ENCODE measurements at places on chromosomes 4 and X.
A peak's percentile ranks its signal among the peaks of the same experiment; 100 is the strongest.

GRCh38 chr4:151340751-151341385 lies 15.5 kb upstream of the SH3D19 start:
- no peak for DNase-seq

GRCh38 chr4:68599150-68599549 lies 23.0 kb upstream of the UGT2B17 start:
- DNase-seq = no peak

DNA sequence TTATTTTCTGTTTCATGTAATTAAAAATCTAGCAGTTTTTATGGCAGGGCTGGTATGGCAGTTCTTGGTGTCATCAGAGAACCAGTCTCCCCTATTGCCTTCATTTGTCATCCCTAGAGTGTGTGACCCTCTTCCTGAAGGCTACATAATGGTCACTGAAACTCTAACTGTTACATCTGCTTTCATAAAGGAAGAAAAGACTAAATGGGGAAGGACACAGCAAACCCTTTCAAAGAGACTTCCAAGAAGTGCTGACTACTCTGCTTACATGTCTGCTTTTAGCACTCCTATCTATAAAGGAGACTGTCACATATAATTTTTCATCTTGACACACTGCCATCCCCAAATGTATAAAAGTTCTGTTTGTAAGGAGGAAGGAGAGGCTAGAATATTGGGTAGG lies 105.9 kb upstream of the DIAPH2 start:
- peak; percentile 28 for DNase-seq

DNA sequence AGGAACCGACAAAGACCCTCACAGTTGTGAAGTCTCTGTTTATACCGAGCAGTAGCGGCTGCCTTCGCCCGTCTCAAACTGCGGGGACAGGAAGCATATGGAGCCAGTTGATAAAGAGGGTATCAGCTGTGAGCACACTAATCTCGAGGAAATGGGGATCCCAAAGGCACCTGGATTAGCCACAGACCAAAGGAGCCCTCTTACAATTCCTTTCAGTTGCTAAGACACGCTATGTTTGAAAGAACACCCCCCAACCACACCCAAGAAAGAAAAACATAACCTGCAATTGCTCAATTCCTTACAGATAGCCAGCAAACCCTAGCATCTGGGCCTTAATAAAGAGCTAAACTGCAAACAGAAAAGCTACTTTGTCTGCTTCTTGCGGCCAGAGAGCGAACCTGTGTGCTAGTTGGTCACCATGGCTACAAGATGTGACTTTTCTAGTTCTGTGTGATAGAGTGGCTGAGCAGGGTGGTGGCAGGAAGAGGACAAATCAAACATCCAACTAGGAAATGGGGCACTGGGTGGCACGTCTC lies 23.3 kb upstream of the CHRNA9 start:
- DNase-seq = no peak

- no peak for DNase-seq
These were observed 110.1 kb downstream of the GBA3 start for GRCh38 chr4:22802876-22803275.

GRCh38 chr4:159163521-159163920 lies 60.6 kb downstream of the RAPGEF2 start:
- DNase-seq = no peak

GRCh38 chr4:112526061-112526460 lies 10.1 kb upstream of the NEUROG2 start:
- DNase-seq = no peak

GRCh38 chrX:153731117-153731844 lies 6.6 kb downstream of the ABCD1 start:
- DNase-seq = peak; percentile 66

GRCh38 chr4:37970702-37971101 lies 10.5 kb downstream of the PTTG2 start:
- DNase-seq = peak; percentile 74

DNA sequence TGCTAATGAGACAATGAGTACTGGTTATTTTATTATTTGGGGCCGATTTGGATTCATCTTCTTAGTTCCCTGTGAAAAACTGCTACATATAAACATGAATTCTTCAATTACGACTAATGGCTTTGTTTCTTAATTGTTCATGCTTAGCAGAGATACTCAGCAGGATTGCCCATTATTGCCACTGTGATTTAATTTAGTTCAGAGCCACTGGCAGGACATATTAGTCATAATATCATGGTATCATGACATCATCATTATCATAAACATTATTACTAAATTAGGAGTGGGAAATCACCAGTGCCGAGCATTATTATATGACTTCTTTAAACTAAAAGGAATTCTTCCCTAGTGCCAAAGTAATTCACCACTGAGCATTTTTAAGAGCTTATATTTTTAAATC lies 201.4 kb downstream of the SPOCK3 start:
- DNase-seq = peak; percentile 16

DNA sequence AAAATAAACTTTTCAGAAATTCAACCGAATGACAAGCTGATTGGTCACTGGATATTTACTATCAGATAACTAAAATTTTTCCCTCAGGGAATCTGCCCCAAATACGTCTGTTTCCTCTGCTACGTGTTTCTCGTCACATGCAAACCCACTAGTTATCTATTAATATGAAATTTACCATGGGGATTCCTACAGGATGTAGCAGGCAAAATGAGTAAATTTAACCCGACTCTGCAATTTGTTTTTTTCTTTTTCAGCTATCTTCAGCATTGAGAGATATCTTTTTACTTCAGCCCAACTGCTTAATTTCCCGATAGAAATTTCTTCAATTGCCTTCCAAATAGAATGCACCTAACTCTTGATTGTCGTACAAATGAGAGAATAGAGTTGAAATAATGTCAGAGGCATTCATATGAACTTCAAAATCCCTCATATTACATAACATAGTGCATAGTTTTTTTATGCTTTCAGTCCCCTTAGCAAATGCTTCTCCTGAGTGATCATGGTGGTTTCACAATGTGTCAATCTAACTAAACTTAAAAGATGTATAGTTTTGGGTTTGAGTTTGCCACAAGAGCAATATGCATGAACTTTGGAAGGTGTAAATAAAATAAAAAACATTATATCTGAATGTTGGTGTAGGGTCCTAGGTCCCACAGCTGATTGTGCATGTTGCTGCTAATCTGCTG lies 913.1 kb upstream of the GRIA3 start:
- DNase-seq = no peak

DNA sequence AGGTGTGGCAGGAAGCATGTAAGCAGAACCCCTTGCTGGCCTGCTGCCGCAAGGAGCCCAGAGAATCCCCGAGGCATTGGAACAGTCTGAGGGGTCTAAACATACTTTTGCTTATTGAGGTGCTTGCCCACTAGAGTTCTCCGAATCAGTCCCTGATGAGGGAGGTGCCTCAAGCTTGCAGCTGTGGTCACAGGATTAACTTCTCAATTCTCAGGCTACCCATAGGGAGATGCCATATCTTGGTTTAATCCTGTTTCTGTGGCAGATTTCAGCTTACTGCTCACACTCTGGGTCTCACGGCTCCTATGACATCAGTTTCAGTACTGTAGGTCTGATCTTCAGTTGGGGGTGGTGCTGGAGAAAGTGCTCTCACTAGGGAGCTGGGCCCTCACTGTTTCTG lies 39.9 kb downstream of the CCNG2 start:
- DNase-seq = peak; percentile 47

- DNase-seq = no peak
These were observed 27.7 kb upstream of the PDE5A start for GRCh38 chr4:119656342-119656741.

- DNase-seq = no peak
These were observed 703 bp downstream of the KCNIP4 start for GRCh38 chr4:21947791-21948346.

DNA sequence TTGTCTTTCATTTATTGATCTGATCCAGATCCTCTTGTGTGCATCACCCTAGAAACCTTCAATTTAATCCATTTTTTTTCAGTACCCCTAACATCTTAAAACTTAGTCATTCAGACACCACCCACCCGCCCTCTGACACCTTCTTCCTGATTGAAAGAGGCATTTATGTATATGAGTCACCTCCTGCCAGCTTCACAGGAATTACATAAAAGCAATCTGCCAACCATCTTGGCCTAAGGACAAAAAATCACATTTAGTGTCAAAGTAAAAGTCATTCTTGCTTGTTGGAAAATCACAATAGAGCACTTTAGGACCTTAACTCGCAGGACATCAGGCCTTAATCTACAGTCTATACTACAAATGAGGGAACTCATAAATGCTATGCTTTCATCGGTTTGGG lies 52.1 kb downstream of the NDST3 start:
- DNase-seq = no peak

- DNase-seq = no peak
These were observed 131.8 kb downstream of the SCFD2 start for GRCh38 chr4:53234111-53234510.

- no peak for DNase-seq
These were observed 2.0 kb upstream of the ADH7 start for GRCh38 chr4:99436976-99437722.

GRCh38 chr4:183200453-183200852 lies 101.4 kb downstream of the WWC2 start:
- no peak for DNase-seq

DNA sequence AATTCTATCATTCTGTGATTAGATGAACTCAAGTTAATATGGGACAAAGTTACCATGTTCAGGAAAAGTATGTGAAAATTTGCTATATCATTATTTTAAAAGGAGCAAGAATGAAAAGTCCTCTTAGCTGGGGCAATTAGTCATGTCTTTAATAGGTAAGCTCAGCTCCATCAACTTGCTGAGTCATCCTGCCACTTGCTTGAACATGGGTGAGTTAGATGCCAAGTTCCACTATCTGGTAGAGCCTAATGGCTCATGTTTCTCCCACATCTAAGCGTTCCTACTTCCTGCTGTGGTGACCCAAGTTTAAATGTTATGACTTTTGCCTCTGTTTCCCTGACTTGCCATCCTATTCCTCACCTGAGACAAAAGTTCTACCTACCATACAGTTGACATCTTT lies 276.8 kb downstream of the ZNF674 start:
- peak; percentile 7 for DNase-seq

GRCh38 chr4:82515705-82516104 lies 46.1 kb downstream of the TMEM150C start:
- DNase-seq = no peak

GRCh38 chr4:100641336-100641735 lies 123.5 kb upstream of the EMCN start:
- no peak for DNase-seq

GRCh38 chr4:123524958-123525628 lies 128.5 kb downstream of the SPRY1 start:
- no peak for DNase-seq

GRCh38 chrX:154748712-154749339 lies 2.1 kb downstream of the GAB3 start:
- peak; percentile 79 for DNase-seq

DNA sequence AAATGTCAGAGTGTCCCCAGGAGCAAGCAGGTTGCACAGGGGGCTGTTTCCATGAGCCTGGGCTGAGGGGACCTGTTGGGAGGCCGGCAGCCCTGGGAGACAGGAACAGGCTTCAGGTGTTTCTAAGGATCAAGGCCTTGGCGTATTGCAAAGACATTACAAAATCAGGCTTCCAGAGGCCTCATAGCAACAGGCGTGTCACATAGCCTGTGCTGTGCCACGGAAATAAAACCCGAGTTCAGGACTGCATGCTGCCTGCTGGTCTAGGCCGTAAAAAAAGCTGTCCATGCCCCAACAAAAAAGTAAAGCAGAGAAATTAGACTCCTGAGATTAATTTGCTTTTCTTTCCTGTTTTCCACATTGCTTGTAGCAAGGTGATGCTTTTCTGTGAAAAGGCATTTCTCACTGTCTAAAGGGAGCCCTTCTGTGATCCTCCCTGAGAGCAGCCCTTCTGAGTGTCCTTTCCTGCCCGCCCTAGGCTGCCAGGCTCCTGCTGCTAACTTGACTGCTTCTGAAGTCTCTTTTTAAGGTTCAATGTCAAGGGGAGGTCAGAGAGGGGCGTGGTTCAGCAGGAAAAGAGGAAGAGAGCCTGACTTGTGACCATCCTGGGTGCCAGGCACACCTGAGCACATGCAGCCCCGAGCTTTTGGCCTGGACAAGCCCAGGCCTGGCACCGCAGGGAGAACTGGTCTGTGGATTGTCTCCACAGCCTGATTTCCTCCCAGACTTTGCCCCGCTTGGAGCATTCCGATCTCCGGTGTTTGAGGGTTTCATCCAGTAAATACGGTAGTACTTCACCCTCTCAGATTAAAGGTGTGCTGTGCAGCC lies 21.3 kb downstream of the SHROOM2 start:
- no peak for DNase-seq

DNA sequence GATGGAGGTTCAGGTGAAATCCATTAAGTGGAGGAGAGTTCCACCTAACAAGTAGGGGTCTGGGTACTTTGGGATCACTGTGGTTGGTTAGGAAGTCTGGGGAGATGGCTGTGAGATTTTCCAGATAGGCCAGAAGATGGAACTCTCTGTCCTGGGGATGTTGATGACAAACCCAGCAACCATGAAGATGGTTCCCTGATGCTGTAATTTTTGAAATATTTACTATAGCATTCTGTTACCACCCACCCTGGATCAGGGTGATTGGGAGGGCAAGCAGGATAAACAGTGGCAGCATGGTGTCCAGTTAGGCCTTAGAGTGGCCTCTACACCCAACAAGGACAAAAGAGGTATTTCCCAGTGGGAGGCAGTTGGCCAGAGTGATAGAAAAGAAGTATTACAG lies 15.9 kb upstream of the NELFA start:
- no peak for DNase-seq

- DNase-seq = no peak
These were observed 127.2 kb downstream of the CHRNA9 start for GRCh38 chr4:40462326-40462725.

- no peak for DNase-seq
These were observed 100.3 kb upstream of the FGF16 start for GRCh38 chrX:77346859-77347258.

DNA sequence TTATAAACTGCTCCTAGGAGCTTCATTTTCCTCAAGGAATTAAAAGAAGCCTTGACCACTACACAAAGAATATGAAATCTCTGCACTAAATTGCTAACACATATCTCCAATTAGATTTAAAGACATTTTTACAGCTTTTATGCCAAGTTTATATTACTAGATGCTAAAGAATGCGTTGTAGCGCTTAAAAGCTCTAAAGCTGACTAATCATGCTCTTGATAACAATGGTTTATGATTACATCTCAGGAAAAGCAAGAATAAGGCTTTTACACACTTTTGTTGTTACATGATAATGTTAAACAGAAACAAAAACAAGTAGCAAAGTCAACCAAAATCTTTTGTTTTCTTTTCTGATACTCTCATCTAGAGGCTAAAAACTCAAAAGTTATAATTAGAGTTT lies 44.7 kb downstream of the SLC10A7 start:
- no peak for DNase-seq

GRCh38 chr4:1382776-1383727 lies 23.2 kb downstream of the NKX1-1 start:
- DNase-seq = no peak

- peak; percentile 8 for DNase-seq
These were observed 24.0 kb downstream of the TAB3 start for GRCh38 chrX:30865015-30865414.

GRCh38 chr4:71828470-71828869 lies 44.6 kb upstream of the GC start:
- DNase-seq = no peak

DNA sequence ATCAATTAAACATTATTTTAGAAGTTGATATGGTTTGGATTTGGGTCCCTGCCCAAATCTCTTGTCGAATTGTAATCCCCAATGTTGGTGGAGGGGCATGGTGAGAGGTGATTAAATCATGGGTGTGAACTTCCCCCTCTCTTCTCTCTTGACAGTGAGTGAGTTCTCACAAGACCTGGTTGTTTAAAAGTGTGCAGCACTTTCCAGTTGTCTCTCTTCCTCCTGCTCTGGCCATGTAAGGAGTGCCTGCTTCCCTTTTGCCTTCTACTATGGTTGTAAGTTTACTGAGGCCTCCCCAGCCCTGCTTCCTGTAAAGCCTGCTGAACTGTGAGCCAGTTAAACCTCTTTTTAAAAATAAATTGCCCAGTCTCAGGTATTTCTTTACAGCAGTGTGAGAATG lies 141.4 kb downstream of the GALNTL6 start:
- DNase-seq = peak; percentile 19

Data from suppressor macrophage treated with lipopolysaccharide for 4 hours (primary cell).